ENCODE measurements at places on chromosomes 6 and 20.

GRCh38 chr6:154058963-154059680, 20.1 kb downstream of the OPRM1 start:
- DNase-seq: no peak

GRCh38 chr6:5622276-5623005, 361.1 kb downstream of the FARS2 start:
- DNase-seq: no peak

GRCh38 chr20:9388813-9389161, 125.6 kb upstream of the LAMP5 start:
- DNase-seq: no peak

DNA sequence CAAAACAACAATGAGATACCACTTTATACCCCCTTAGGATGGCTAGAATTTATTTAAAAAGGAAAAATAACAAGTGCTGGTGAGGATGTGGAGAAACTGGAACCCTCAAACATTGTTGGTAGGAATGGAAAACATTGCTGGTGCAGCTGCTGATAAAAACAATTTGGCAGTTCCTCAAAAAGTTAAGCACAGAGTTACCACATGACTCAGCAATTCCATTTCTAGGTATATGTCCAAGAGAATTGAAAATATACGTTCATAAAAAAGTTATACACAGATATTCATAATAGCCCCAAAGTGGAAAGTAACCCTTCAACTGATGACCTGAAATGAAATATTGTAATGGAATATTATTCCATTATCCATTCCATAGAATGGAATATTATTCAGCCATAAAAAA, 55.0 kb downstream of the CD83 start:
- DNase-seq: no peak

- DNase-seq: no peak
These were observed 130.7 kb downstream of the UTRN start for GRCh38 chr6:144415835-144416237.

DNA sequence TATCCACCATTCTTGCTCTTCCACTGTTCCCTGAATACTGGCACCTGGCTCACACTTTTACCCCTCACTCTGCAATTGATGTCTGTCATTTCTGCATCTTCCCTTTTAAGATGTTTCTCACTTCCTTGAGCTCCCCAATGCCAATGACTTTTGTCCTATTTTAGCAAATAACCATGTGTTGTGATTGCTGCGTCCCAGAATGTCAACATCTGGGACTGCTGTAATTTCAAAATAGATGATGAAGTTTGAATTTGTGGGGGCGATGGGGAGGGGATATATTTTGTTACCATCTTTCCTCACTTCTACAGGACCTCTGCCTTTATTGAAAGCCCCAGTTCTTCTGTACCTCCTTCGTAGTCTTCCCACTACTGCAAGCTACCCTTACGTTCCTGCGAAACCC, 40.0 kb upstream of the ADGRF5 start:
- no peak for DNase-seq

- DNase-seq: no peak
These were observed 210.5 kb upstream of the SPTLC3 start for GRCh38 chr20:12798286-12798685.

All from stimulated activated CD4-positive, alpha-beta T cell treated with anti-CD3 and anti-CD28 coated beads, TNF-alpha, amount 100 ng/mL, for 48 hours (primary cell).